ENCODE measurements at places on chromosomes 1 and 21.
A peak's percentile ranks its signal among the peaks of the same experiment; 100 is the strongest.

- DNase-seq, result no peak
Observed at GRCh38 chr1:68276448-68276847, 44.1 kb upstream of the WLS start.

GRCh38 chr1:36084497-36085115 is 712 bp downstream of the TEKT2 start:
- no peak for DNase-seq

DNA sequence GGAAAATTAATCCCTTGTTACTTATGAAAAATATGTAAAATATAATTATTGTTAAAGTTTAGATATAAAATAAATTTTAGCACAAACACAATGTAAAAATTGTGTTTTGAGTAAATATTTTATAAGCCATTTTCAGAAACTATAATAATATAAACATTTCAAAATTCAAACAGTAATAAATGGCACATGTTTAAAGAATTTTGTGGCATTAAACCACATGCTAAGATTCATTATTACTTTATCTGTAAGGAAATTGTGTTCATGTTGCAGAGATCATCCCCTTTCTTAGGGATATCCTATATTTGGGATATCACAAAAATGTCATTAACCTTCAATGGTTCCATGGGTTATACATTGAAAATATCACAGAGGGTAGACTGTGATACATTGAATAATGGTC is 1044.3 kb downstream of the AMY1C start:
- DNase-seq, result no peak

DNA sequence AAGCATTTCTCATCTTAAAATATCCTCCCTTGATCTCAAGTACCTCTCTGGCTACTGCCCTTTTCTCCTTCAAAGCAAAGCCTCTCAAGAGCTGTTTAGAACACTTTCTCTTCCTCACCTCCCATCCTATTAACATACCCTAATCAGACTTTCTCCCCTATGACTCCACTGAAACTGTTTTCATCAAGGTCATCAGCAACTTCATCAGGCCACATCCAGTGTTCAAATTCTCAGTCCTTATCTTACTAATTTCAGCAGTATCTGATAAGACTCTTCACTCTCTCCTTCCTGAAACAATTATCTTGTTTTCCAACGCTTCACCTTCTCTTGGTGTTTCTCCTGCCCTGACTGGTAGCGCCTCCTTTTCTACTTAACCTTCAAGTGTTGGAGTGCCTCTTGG is 1.5 kb upstream of the RAP1A start:
- no peak for DNase-seq

- no peak for DNase-seq
Observed at GRCh38 chr1:109659997-109660690, 4.2 kb downstream of the GSTM4 start.

DNA sequence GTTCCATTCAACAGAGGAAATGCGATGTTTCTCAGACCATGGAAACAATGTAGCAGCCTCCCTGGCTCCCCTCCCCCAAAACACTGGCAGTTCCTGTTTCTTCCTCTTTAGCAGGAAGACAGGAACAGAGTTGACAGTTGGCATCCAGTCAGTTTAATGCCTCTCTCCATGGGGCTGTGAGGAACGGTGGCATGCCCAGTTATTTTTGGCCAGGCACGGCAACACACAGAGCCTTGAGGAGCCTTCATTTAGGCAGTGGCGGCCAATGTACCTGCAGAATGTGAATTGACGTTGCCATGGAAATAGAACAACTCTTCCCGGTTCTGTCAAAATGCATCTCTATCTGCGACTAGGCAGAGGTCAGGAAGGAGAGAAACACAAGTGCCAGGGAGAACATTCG is 330.6 kb downstream of the DSCAM start:
- DNase-seq, result no peak

- DNase-seq, result no peak
Observed at GRCh38 chr21:36845790-36846189, 120.7 kb downstream of the HLCS start.

DNA sequence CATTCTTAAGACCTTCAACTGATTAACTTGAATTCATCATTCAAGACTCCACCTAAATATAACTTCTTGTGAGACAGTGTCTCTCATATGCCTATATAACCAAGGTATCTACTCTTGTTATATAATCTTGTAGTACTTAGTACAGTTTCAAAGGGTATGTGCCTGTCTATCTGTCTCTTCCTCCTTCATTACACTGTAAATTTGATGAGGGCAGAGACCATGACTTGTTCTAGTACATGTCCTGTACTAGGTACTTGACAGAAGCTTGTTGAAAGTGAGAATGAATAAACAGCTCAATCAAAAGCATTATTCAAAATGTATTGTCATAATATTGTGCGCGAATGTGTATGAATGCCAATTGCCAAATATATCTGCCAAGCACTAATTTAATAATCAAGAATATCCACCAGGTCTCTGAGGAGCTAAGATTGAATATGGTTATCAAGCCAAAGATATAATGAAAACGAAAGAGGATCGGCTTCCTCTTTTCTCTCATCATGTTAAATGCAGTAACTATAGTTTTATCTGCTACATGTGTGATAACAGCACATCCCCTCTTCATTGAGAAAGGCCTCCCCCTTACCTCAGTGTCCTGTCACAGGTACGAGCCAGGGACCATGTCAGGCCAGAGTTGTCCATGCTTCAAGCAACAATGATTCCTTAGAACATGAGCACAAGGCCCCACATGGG is 117.3 kb downstream of the UCHL5 start:
- DNase-seq, result no peak

DNA sequence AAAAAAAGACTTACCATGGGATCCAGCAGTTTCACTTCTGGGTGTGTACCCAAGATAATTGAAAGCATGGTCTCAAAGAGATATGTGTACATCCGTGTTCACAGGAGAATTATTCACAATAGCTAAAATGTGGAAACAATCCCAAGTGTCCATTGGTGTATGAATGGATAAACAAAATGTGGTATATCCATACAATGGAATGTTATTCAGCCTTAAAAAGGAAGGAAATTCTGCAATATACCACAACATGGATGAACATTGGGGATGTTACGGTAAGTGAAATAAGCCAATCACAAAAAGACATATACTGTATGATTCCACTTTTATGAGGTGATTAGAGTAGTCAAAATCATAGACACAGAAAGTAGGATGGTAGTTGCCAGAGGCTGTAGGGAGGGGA is 7.0 kb upstream of the TUT4 start:
- DNase-seq, result no peak

DNA sequence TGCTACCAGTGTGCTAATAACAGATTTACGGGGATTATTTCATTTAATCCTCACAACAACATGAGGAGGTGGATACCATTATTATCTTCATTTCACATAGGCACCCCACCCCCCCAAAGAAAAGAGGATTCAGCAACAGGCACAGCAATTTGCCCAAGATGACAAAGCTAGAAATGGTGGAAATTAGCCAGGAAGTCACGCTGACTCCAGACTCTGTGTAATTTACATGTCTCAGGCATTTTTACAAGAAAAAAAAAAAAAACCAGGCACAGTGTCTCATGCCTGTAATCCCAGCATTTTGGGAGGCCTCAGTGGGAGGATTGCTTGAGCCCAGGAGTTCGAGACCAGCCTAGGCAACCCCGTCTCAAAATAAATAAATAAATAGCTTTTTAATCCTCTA is 37.5 kb upstream of the PRDM2 start:
- no peak for DNase-seq

DNA sequence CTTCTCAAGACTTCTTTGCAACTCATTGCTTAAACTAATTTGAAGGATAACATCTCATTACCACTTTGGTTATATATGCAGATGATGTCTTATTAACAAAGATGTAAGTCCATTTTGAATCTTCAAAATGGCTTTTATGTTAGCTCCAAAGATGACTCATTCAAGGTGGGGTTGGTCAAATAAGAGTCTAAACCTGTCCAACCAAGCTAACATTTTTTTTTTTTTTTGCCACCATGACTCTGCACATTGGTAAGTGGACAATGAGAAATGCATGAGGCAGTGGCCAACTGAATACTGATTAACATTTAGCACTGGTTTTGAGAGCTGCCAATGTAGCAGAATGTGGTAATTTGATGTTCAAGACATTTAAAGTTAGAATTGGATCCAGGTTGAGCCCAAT is 278 bp upstream of the KRTAP27-1 start:
- no peak for DNase-seq

DNA sequence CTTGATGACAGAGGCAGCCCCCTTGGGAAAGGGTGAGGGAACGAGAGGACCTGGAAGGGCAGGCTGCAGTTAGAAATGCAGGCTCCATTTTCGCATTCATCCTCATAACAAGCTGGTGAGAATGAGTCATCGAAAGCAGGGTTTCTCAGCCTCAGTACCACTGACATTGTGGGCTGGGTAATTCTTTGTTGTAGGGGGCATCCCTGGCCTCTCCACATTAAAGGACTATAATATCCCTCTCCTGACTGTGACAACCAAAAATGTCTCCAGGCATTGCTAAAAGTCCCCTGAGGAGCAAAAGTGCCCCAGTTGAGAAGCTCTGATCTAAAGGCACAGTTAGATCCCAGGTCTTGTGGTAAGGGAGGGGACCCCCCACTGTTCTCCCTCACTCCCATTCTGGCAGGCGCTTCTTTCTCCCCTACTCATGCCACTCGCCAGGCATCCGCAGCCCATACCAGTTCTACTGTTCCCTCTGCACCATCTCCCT is 20.4 kb downstream of the KCNN3 start:
- DNase-seq, result peak; percentile 35

DNA sequence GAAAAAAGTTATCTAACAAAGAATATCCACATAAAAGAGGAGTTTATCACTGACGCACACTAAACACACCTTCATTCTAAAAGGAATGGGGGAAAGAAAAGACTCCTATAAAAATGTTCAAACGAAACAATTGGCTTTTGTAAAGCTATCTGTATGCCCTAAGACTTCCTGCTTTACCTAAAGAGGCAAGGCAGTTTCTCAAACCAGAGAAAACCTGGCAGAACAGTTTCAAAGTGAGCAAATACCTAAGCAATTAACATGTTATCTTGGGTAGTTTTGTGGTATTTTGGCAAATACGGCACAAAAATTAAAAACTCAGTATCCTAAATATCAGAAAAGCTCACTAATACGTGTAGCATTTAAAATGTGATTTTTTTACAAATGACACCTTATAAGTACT is 1.9 kb downstream of the PUM1 start:
- DNase-seq, result no peak

DNA sequence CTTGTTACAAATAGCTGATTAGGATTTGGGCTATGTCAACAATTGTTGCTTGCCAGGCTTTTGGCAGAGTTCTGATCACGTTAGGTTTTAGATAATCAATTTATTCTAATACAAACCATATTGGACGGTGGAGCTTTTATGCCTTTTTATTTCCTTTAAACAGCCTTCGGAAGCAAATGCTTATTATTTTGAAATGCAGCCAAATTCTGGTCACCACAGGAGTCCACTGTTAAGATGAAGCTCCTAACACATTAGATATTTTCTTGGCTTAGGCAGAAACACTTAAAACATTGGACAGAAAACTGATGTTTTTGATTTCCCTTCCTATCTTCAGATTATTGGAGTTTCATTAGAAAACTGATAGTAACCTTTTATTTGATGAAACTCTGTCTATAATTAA is 82.9 kb downstream of the CENPF start:
- DNase-seq, result no peak

GRCh38 chr1:20373286-20373685 is 82.6 kb downstream of the VWA5B1 start:
- no peak for DNase-seq

- peak; percentile 64 for DNase-seq
Observed at GRCh38 chr1:1371746-1372711, 3.0 kb downstream of the AURKAIP1 start.

DNA sequence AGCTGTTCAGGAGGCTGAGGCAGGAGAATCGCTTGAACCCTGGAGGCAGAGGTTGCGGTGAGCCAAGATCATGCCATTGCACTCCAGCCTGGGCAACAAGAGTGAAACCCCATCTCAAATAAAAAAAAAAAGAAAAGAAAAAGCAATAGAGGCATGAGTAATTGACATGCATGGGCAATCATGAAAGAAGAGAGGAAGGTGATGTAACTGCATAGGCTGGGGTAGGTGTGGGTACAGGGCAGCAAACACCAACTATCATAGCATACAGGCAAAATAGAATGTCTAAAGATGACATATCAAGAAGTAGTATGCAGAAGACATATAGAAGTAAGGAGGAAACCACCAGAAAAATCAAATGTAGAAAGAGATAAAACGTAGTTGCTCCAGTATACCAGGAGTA is 19.0 kb upstream of the MGST3 start:
- DNase-seq, result no peak

DNA sequence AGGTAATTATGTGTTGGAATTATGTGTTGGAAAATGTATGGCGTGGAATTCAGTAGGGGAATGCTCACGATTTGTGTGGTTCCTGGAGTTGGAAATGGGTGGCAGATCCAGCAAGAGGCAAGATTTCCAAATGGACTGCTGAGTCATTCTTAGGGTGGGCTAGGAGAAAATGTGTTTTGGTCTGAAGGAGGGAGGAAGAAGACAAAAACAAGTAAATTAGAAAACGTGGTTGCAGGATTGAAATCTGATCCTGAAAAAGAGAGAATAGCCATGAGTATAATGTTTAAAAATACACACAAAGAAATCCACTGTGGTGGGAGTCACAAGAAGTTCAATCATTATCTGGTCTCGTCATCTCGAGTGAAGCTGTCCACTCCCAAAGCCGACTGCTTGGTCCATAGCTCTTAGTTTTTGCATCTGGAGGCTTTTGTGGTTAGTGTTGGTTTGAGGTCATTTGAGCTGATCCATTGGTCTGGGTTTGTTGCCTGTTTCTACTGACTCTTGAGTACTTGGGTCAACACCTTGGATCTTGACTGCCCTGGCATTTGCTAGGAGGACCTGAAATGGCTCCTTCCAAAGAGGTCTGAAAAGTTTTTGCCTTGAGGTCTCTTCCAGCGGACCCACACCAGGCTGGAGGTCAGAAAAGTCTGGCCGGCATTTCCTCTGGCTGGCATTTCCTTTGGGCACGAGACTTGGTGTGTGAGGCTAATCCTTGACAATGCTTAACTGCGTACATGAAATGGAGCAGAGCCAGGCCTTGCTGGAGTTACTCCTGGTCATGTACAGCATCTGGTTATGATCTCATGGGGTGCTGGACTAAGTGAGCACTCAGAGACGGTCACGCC is 9.2 kb downstream of the MX2 start:
- no peak for DNase-seq

GRCh38 chr21:41758550-41758949 is 8.3 kb downstream of the RIPK4 start:
- no peak for DNase-seq

All from stimulated activated CD8-positive, alpha-beta memory T cell treated with anti-CD3 and anti-CD28 coated beads, Interleukin-15, amount 100 ng/mL, for 48 hours (primary cell).